ENCODE measurements at places on chromosomes 6 and 20.

- DNase-seq = no peak
Measured at GRCh38 chr6:75472885-75473284, 20.7 kb downstream of the FILIP1 start.

DNA sequence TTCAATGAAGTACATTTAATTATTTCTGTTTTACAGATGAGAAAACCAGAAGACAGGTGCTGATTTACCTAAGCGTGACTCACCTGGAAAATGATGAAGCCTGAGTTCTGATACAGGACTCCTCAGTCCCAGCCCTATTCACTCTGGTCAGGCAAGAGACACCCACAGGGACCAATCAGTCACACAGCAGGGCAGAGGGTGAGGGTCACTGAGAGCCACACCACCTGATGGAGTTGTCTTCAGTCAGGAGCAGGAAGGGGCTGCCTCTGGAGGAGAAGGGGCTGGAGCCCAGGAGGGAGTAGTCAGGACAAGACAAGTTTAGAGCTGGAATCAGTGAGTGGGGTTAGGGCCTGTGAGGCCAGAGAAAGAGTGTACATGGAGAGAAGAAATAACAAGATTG lies 251.2 kb upstream of the MOCS1 start:
- DNase-seq = no peak

- DNase-seq = no peak
Measured at GRCh38 chr6:142722012-142722411, 223.0 kb downstream of the HIVEP2 start.

DNA sequence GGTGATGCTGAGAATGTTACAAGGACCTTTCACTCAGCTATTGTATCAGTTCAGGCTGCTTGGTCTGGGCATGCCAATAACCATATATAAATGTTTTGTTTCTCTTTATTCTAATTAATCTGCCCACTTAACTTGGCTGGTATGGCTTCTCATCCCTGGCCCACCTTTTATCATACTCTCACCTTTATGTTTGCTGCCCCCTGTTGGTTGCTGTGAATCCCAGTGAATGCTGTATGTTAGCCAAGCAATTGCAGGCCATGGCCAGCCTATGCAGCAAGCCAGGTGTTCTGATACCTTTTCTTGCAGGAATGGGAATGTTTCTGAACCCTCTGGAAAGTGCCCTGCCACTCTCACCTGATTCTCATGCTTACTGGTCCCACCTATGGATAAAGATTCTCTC lies 54.6 kb downstream of the PCSK2 start:
- no peak for DNase-seq

- DNase-seq = peak; percentile 48
Measured at GRCh38 chr6:156955494-156956183, 178.5 kb downstream of the ARID1B start.

DNA sequence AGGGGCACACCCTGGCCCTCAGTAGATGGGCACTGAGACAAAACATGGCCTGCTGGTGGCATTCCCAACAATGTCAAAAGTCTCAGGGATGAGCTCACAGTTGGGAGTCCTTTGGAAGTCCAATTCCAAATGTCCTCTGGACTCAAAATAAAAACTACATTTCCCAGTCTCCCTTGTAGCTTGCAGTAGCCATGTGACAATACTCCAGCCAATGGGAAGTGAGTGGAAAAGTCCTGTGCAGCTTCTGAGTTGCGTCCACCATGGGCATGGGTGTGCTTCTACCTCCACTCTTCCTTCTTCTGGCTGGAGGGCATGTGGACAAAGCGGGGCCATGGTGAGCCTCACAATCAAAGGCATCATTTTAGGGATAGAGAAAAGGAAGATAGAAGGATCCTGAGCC lies 5.8 kb upstream of the ADAM33 start:
- peak; percentile 83 for DNase-seq

DNA sequence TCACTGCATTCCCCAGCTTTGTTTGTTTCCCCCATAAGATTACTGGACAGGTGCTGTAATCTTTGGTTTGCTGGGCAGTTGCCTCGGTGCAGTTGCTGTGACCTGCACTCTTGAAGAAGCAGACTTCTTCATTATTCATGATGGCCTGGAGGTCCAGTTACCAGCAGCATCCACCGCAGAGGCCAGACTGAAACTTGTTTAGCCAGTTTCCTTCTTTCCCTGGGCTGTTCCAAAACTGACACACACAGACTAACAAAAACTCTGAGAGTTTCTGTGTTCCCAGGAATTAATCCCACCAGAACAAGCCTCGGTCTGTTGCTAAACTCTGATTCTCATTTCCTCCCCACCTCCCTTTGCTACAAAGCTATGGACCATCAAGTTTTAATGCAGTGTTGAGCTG lies 144.1 kb downstream of the QRSL1 start:
- DNase-seq = no peak

GRCh38 chr20:50277460-50278376 lies 87.1 kb downstream of the CEBPB start:
- DNase-seq = no peak

DNA sequence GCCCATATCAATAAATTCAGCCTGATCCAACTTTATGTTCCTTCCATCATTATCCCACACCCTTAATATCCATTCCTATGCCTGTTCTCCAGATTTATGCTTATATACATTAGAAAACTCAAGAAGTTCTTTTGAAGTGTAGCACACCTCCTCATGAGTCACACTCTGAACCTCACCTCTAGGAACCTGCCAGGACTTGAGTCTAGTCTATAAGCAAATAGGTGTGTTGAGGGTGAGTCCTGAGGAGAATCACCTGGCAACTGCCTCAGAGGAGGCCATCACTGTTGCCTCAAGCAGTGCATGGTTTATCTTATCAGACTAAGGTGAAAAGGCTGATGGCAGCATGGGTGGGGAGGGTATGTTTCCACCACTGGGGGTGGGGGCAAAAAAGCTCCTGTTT lies 496.7 kb downstream of the C6orf118 start:
- DNase-seq = no peak

GRCh38 chr6:42522036-42522435 lies 41.8 kb upstream of the UBR2 start:
- no peak for DNase-seq

- DNase-seq = peak; percentile 35
Measured at GRCh38 chr20:60214901-60215815, 256.9 kb downstream of the CDH26 start.

- DNase-seq = peak; percentile 63
Measured at GRCh38 chr6:126811321-126811720, 307.1 kb upstream of the RSPO3 start.

DNA sequence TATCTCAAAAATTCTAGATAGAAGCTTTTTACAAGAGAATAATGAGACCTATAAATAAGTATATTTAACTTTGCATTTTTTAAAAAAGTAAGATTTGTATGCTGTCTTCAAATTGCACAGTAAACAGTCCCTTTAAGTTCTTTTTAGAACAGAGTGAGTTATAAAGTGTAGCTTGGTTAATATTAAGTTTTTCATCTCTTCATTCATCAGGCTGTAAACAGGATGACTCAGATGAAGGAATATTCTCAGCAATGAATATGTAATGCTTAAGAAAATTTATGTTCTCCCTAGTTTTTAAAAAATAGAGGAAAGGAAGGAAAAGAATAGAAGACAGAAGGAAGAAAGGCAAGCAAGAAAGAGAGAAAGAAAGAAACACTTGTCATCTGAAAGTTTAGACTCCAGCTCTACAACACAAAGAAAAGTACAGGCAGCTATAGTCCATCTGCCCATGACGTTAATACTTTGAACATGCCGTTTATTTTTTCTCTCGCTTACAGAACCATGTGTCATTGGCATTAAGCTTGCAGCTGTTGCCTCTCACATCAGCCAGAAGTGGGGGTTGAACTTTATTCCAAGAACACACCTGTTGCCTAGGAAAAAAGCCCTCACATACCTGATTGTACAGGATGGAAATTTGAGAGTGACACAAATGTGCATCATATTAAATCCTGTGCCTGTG lies 36.1 kb downstream of the CAP2 start:
- peak; percentile 35 for DNase-seq

GRCh38 chr6:45504947-45505346 lies 127.2 kb upstream of the SUPT3H start:
- peak; percentile 96 for DNase-seq

GRCh38 chr6:43838276-43839036 lies 68.4 kb downstream of the VEGFA start:
- DNase-seq = peak; percentile 69

- DNase-seq = no peak
Measured at GRCh38 chr6:21816231-21816630, 222.7 kb downstream of the SOX4 start.

DNA sequence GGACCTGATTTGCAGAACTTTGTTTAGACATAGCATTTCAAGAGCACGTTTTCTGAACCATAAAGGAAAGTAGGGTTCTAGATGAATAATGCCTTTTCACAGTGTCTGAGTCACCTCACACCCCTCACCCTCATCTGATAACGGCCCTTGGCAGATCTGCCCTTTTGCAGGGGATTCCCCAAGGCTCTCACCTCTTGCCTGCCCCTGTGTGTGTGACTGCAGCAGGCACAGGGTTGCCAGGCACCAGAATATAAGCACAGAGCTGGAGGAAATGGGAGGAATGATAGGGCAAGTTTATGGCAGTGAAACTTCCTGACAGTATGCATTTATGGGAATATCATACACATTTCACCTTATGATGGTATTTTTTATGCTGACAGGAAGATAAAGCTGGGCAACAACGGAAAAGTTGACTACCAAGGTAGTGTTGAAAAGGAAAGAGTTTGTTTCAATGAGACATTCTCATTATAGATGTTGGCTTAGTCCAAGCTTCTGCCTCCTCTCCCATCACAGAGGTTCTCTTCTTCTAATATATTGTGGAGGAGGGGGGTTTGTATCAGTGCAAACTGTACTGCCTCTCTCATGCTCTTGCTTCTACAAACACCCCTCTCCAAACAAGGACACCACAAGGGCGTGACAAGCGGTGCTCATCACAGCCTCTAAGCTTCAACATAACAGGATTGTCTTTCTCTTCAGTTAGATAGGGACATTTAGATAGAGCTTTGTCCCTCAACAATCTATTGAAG lies 101.5 kb upstream of the BACH2 start:
- DNase-seq = no peak

DNA sequence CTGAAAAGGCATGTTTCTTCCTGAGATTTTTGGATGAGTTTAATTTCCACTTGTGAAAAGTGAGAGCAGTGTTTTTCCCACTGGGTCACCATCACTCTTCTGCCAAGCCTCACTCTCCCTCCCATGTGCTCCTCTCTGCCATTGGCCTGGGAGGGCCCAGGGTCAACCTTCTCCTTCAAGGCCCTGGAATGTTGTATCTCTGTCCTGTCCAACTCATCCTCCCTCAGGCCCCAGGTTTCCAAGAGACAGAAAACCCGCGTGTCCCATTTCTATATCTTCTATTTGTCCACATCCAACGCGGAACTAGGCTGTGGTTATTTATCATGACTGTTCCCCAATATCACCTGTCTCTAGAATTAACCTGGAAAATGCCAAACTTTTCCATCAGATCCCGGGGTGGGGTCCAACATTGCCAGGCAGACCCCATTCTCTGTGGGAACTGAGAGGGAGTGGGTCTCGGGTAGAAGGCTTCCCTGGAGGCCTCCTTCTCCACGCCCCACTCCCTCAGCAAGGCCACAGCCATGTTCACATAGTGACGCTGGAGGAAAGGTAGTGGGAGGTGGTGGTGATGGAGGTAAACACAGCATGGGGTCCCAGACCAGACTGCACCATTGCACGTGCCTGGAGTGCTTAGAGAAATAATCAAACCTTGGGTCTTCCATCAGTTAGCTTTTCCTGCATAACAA lies 173.5 kb downstream of the SCP2D1 start:
- no peak for DNase-seq

- DNase-seq = peak; percentile 6
Measured at GRCh38 chr20:34300256-34300806, 2.8 kb downstream of the AHCY start.

DNA sequence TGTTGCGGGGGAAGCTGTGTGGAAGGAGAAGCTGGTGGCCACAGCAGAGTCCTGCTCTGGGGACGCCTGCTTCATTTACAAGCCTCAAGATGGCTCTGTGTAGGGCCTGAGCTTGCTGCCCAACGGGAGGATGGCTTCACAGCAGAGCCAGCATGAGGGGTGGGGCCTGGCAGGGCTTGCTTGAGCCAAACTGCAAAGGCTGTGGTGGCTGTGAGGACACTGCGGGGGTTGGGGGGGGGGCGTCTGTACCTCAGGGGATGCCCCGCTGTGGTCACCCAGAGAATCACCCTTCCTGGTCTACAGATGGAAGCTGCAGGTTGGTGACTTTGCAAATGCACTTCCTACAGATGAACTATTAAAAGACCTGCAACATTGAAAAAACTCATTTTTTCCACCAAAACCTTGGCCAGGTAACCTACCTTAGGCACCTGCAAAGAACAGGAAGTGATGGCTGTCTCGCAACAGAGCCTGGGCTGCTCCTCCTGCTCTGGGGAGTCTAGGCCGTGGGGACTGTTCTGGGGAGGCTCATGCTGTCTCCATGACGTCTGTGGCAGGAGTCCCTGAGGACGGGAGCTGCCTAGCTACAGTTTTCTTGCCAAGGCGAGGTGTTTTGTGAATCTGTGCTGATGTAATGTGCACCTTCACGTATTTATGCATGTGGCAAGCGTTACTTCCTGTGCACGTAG lies 7.3 kb downstream of the NPBWR2 start:
- DNase-seq = no peak

GRCh38 chr6:150719099-150719766 lies 119.5 kb downstream of the PLEKHG1 start:
- no peak for DNase-seq

GRCh38 chr20:51966296-51966971 lies 164.1 kb upstream of the SALL4 start:
- DNase-seq = peak; percentile 78

- DNase-seq = no peak
Measured at GRCh38 chr6:131014080-131014776, 48.8 kb downstream of the EPB41L2 start.

- DNase-seq = no peak
Measured at GRCh38 chr6:37589941-37590340, 90.2 kb upstream of the CCDC167 start.

- peak; percentile 68 for DNase-seq
Measured at GRCh38 chr20:22684072-22684762, 99.8 kb upstream of the FOXA2 start.

GRCh38 chr6:38730140-38730862 lies 15.2 kb downstream of the DNAH8 start:
- DNase-seq = no peak

DNA sequence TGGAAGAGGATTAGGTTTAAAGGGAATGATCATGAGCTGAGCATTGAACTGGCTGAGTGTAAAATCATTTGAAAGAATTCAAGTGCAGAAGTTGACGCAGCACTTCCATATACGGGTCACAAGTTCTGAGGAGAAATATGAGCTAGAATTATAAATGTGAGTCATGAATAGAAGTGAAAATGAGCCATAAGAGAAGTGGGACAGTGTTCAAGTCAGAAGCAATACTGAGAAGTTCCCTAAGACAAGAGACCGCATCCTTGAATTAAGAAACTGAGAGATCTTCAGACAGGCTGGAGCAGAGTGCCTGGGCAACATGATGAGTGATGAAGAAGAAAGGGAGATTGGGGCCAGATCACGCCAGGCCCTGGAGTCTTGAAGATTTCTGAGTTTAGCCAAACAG lies 209.7 kb downstream of the TBX18 start:
- peak; percentile 27 for DNase-seq

- DNase-seq = peak; percentile 100
Measured at GRCh38 chr6:45697605-45698004, 318.1 kb downstream of the CLIC5 start.
